ENCODE measurements at places on chromosomes 6 and 20.

DNA sequence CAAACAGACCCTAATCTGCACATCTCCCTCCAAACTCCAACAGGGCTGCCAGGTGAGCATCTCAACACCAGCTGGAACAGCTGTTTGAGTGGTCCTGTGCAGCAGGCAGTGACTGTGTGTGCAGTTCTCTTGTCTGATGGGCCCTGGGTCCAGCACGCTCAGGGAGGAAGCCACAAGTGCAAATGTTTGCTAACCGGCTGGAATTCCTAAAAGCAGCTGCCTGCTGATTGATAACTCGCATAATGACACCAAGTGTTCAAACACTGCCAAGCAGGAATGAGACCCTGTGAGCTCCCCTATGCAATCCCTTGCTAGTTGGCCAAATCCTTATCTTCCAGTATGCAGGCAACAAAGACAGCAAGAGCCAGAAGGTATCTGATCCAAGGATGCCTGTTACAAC, 650.6 kb downstream of the CBLN4 start:
- DNase-seq: no peak

DNA sequence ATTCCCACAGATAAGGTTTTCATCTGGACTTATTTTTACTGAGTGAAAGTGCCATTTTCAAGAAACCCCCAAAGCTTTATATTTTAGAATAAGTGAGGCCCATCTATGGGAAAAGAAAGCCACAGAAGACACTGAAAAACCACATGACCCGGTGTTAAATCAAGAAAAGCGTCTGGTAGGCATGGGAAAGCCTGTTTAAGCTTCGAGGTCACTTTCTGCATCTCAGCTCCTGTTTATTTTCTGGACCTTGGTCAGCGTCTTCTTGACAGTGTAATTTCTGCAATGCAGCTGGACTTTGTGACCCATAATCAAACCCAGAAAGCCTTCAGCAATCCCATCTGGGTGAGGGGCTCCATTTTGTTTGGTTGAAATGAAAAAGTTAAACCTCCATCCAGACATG, 59.6 kb upstream of the NEDD9 start:
- DNase-seq: no peak

GRCh38 chr20:60913298-60913697, 338.8 kb upstream of the CDH4 start:
- DNase-seq: no peak

- no peak for DNase-seq
Measured at GRCh38 chr6:107144666-107145065, 29.4 kb upstream of the BEND3 start.

DNA sequence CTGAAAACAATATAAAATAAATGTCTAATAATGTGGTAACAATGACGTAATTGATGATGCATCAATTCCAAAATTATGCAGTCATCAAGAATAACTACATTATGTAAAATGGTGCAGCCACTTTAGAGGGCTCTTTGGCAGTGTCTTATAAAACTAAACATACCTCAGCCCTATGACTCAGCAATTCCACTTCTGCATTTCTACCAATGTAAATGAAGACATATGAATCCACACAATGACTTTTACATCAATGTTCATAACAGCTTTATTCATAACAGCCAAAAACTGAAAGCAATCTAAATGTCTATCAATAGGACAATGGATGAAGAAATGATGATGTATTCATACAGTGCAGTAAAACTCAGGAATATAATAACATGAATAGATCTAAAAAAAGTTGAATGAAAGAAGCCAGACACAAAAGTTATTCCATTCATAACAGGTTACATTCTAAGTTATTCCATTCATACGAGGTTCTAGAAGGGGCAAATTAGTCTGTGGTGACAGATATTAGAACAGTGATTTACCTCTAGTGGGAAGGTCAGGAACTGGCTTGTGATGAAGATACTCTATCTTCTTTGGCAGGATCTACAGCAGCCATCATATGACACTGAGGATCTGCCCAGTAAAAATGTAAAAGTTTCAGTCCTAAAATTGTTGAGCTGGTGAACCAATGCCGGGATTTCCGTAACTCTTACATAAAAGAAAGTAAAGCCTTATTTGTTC, 396.1 kb downstream of the PLCB1 start:
- no peak for DNase-seq

- no peak for DNase-seq
Measured at GRCh38 chr20:49104365-49104648, 58.2 kb downstream of the CSE1L start.

All from head of caudate nucleus (tissue), 42 donors.